Hair follicle dermal papilla cell (primary cell): ENCODE measurements at places on chromosomes 12 and 14. TPM values are rescaled to one million over a fixed set of nuclear protein-coding genes. Genes with fewer than 3 reads are reported as not detected.

The GLI1 gene
- total RNA-seq = 0.16 and 0.61 TPM in 2 replicates

The RHEBL1 gene
- 0.36 TPM in 1 of 2 replicates, not detected in the other for total RNA-seq

The SLCO1C1 gene
- total RNA-seq = 0.24 and 0.49 TPM in 2 replicates

The IFNG-AS1 gene
- total RNA-seq = not detected in 2 replicates

The PTCSC3 gene
- total RNA-seq = not detected in 2 replicates

The CISTR gene
- not detected in 2 replicates for total RNA-seq

The PPP1R13B gene
- total RNA-seq = 2.6 and 2.8 TPM in 2 replicates

The PLXNC1 gene
- total RNA-seq = 14.9 and 46.6 TPM in 2 replicates
